ENCODE measurements at places on chromosomes 3 and 15. TPM values are rescaled to one million over a fixed set of nuclear protein-coding genes. Genes with fewer than 3 reads are reported as not detected.

- H3K4me1 ChIP-seq: peaks cover 3% of the 10 kb centered on the region
- peaks cover 63% of the 10 kb centered on the region for H3K27me3 ChIP-seq
Measured at GRCh38 chr3:194369522-194370279, at the start of gene LRRC15. TSS of gene LRRC15 (minus strand) at chr3:194369743. CDS start at chr3:194361043, 8,700 bp downstream.

WDR53 gene
- total RNA-seq: 14.6 TPM

QARS1 gene
- 297 TPM for total RNA-seq

DNA sequence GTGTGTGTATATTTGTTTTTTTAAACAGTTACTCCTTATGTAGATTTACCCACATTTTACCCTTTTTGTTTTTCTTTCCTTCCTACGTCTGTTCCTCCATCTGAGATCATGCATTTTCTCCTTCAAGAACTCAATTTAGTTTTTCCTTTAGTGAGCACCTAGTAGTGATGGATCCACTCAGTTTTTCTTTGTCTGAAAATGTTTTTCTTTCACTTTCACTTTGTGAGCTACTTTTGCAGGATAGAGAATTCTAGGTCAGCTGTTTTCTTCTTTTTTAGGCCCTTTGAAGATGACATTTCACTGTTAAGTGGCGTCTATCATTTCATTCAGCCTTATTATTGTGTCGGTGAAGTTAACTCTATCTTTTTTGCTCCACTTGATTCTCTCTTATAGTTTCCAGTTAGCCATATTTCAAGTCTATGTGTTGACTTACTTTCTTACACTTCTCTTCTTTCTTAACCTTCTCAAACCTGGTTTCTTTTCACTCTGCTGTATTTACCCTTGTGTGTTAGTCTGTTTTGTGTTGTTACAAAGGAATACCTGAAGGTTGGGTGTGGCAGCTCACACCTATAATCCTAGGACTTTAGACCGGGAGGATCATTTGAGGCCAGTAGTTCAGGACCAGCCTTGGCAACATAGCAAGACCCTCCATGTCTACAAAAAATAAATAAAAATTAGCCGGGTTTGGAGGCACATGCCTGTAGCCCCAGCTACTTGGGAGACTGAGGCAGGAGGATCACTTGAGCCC, 55.8 kb downstream of the PRKCI start:
- no peaks in the 10 kb centered on the region for H3K4me1 ChIP-seq
- no peak overlapping the region for H3K4me3 ChIP-seq
- no peaks in the 10 kb centered on the region for H3K27me3 ChIP-seq
- DNase-seq: no peak

- no peak overlapping the region for H3K27ac ChIP-seq
- no peaks in the 10 kb centered on the region for H3K36me3 ChIP-seq
- peak; percentile 48 for DNase-seq
- no peaks in the 10 kb centered on the region for H3K4me1 ChIP-seq
- H3K4me3 ChIP-seq: no peak overlapping the region
Measured at GRCh38 chr3:60086811-60087210, 1037.0 kb upstream of the CFAP20DC start.

DNA sequence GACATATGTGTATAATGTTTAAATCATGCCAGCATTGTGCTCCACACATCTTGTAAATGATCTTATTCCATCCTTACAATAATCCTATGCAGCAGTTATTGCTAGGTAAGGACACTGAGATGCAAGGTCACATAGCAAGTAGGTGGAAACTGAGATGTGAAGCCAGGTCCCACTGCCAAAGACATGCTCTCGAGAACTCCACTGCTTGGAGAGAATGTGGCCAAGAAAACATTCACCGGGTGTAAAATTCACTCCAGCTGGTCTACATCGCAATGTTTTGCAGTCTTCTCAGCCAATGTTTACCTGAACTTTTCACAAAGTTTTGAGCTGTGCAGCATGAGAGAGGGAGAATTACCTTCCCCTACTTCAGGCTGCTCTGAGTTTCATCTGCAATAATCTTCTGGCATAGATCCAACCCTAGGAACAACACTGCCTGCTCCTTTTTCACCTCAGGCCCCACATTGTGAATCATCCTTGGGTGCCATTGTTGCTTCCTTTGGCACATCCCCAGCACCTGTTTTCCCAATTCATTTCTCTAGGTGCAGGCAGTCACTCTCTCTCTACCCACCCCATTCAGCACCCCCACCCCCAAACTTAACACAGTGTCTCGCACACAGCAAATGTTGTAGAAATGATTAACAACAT, 53.5 kb upstream of the PRTG start:
- H3K27ac ChIP-seq: no peak overlapping the region
- H3K4me1 ChIP-seq: no peaks in the 10 kb centered on the region
- H3K36me3 ChIP-seq: no peaks in the 10 kb centered on the region
- DNase-seq: no peak
- no peaks in the 10 kb centered on the region for H3K27me3 ChIP-seq
- no peak overlapping the region for H3K4me3 ChIP-seq

GRCh38 chr3:194976874-194977273, 291.2 kb downstream of the FAM43A start:
- DNase-seq: no peak
- no peak overlapping the region for H3K4me3 ChIP-seq
- H3K4me1 ChIP-seq: no peaks in the 10 kb centered on the region
- peaks cover 51% of the 10 kb centered on the region for H3K27me3 ChIP-seq
- no peaks in the 10 kb centered on the region for H3K36me3 ChIP-seq

GRCh38 chr3:66140743-66141372, 79.9 kb upstream of the SLC25A26 start:
- H3K4me1 ChIP-seq: no peaks in the 10 kb centered on the region
- H3K27me3 ChIP-seq: no peaks in the 10 kb centered on the region
- no peaks in the 10 kb centered on the region for H3K36me3 ChIP-seq
- H3K4me3 ChIP-seq: no peak overlapping the region

GRCh38 chr15:65857718-65858402, 11.4 kb upstream of the RAB11A start:
- no peak overlapping the region for H3K27ac ChIP-seq
- H3K27me3 ChIP-seq: no peaks in the 10 kb centered on the region
- H3K4me1 ChIP-seq: peaks cover 2% of the 10 kb centered on the region
- no peaks in the 10 kb centered on the region for H3K36me3 ChIP-seq

Measured in K562 (cell line).